SIG-M5 (cell line): ENCODE measurements at places on chromosomes 12 and 14.

- no peak for DNase-seq
These were observed 430.2 kb upstream of the SEL1L start for GRCh38 chr14:81963846-81964245.

DNA sequence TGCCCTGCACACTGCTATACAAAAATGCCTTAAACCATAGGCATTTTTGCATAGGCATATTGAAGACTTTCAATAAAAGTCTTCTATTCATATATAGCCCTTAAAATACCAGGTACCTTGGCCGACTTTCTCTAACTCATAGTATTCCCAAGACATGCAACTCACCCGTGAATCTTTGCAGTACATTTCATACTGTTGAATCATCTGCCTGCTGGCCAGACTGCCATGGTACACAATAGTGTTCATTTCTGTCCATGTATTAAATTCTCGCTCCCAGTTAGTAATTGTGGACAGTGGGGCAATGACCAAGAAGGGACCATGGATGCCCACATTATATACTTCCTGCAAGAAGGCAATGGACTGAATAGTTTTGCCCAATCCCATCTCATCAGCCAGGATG, 24.3 kb upstream of the SUPT16H start:
- no peak for DNase-seq

- no peak for DNase-seq
These were observed 52.5 kb downstream of the BEGAIN start for GRCh38 chr14:100534528-100535286.

- DNase-seq: no peak
These were observed 3.7 kb downstream of the ABHD12B start for GRCh38 chr14:50875359-50876070.

- DNase-seq: no peak
These were observed 87.1 kb downstream of the VEZT start for GRCh38 chr12:95304673-95305198.

- DNase-seq: no peak
These were observed 17.0 kb downstream of the NCOR2 start for GRCh38 chr12:124550123-124551089.
